ENCODE measurements at places on chromosomes 2 and 18.

GRCh38 chr2:179224361-179224760 lies 40.3 kb downstream of the SESTD1 start:
- no peak for DNase-seq

DNA sequence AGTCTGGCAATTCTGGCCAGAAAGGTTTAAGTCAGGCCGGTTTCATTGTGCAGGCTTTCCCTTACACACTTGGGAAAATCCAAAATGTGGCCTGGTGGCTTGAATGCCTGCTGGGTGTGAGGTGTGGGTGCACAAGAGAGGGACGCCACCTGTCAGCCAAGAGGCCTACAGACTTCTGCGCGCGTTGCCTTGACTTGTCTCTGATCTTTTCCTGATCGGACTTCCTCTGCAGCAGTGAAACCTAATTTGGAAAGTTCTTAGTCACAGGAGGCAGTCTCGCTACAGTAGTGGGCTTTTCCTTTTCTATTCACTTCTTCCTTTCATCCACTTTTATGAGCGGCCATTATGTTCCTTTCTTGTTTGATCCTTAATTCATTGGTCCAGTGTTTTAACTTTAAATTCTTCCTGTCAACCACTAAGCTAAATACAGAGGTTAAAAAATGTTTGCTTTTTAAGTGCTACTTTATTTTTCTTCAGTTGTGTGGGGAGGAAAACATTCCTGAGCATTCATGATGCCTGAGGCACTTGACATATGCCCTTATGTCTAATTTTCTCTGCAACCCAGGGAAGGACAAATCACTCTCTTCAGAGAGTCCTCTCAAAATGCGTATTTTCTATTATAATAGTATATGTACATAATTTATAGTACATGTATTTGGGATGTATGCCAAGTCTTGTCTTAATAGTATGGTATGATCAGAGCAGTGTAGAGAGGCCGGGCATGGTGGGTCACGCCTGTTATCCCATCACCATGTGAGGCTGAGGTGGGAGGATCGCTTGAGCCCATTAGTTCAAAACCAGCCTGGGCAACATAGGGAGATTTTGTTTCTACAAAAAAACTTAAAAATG lies 128.9 kb downstream of the WDSUB1 start:
- no peak for DNase-seq

- DNase-seq = no peak
Measured at GRCh38 chr2:240717181-240717641, 25.5 kb downstream of the AQP12A start.

DNA sequence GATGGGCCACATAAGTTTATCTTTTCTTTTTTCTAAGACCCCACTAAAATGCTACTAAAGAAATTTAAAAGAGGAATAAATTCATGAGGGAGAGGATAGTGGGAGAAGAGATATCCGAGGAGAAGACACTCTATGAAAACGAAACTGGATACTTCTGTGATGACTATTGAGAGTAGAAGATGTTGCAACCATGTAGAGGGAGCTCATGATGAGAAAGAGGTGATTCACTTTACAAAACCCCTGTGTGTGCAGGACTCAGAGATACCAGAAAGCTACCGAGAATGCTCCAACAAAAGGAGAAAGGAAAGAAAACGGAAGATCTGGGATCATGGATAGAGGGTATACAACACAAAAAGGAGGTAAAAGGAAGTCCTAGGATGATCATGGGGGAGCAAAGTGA lies 34.9 kb downstream of the SLC38A11 start:
- DNase-seq = peak; percentile 97

DNA sequence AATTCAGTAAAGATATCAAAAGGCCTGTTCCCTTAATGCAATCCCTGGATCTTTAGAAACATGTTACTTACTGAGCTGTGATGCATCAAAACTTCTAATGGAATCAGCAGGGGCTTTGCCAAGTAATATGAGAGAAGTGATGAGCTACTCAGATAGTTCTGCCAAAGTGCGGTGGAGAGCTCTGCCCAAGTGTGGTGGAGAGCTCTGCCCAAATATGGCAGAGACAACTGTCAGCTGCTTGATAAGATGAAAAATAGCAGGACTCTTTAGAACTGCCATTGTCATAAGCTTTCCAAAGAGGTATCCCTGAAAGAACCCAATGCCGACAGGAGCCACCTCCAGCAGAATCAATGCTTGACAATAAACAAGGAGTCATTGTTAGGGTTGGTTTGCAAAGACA lies 167.9 kb upstream of the SLC39A10 start:
- DNase-seq = no peak

DNA sequence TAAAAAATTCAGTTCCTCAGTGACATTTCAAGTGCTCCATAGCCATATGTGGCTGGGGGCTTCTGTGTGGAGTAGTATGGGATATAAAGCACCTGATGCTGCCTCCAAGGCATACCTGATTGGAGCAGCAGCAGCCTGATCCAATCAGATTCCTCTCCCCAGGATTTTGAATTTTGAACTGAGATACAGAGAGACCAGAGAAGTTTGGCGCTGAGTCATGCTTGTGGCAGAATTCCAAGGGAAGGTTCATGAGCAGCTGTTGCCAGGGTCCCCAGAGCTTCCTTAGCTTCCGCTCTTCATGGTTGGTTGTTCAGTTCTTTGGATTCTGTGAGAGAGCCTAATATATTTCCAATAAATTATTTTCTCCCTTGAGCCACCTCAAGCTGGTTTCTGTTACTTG lies 29.0 kb upstream of the CFAP36 start:
- peak; percentile 93 for DNase-seq

Measured in choroid plexus epithelial cell (primary cell).